Stimulated activated CD8-positive, alpha-beta memory T cell treated with anti-CD3 and anti-CD28 coated beads, Interleukin-4, amount 100 ng/mL, for 1 hour (primary cell): ENCODE measurements at places on chromosomes 6 and 20.

DNA sequence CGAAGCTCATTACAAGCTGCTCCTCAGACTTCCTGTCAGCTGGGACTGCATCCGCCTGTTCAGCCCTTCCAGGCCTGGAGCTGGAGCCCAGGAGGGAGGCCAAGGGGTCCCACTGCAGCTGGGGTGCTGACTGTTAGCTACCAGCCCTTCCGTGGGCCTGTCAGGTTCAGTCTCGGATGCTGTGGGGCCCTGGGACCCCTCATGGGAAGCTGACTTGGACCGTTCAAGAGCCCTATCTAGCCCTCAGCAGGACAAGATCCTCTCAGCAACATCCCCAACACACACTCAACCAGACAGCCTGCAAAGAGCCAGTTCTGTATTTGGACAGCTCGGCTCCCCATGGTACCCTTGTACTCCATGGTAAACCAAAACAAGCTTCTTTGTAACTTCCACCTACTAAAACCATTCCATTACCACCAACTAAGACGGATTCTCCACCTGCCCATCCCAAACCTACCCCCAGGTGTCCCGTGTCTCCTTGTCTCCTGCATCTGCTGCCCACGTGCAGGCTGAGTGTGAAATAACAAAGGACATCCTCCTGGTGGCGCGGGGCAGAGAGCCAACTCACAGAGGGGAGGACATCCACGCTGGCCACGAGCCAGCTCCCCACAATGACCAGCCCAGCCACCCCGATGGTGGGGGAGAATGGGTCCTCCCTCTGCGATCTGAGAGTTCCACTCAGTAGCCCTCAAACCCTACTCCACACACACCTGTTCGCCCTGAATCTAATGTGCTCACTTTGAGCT is 111.2 kb downstream of the TAF4 start:
- no peak for DNase-seq

DNA sequence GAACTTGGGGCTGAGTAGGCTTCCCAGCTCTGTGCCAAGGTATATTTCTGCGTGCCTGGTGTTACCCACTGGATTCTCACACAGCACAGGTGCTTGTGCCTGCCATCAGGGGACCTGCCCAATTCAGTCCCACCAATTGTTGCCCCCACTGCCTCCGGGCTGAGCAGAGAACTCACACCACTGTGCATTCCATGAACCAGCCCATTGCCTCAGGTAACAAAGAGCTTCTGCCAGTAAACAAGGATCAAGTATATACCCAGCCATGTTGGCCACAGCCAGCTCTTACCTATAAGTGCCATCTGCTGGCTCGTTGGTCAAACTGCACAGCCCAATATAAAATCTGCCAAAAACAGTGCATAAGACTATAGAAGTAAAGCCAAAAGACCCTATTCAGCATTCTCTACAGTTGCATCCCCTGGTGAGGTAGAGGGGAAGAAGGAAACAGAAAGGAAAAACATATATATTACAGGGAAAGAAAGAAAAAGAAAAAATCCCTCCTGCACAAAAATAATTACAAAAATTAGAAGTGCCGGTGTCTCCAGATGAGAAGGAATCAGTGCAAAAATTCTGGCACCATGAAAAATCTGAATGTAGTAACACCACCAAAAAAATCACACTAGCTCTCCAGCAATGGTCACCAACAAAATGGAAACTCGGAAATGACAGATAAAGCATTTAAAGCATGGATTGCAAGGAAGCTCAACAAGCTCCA is 241.4 kb downstream of the IBTK start:
- no peak for DNase-seq

DNA sequence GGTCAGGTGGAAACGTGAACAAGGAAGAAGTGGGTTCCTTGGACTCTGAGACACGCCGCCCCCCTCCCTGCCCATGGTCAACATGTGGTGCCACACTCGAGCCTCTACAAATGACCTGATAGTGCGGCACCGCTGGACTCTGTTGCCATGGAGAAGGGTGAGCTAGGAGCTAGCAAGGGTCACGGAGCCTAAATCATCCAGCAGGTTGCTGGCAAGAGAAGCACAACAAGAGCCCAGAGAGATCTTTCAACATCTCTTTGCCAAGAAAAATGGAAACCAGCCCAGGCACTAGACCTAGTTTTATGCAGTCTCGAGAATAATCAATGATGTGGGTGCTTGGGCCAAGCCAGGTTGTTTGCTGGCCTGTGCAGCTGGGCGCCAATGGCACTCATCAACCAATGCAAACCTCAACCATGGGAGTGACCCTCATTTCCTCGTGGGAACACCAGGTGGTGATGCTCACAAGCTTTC is 69.5 kb downstream of the NOL4L start:
- no peak for DNase-seq

GRCh38 chr20:63819224-63819921 is 11.7 kb downstream of the ZBTB46 start:
- DNase-seq: no peak

GRCh38 chr6:150377211-150377781 is 8.5 kb downstream of the IYD start:
- no peak for DNase-seq

DNA sequence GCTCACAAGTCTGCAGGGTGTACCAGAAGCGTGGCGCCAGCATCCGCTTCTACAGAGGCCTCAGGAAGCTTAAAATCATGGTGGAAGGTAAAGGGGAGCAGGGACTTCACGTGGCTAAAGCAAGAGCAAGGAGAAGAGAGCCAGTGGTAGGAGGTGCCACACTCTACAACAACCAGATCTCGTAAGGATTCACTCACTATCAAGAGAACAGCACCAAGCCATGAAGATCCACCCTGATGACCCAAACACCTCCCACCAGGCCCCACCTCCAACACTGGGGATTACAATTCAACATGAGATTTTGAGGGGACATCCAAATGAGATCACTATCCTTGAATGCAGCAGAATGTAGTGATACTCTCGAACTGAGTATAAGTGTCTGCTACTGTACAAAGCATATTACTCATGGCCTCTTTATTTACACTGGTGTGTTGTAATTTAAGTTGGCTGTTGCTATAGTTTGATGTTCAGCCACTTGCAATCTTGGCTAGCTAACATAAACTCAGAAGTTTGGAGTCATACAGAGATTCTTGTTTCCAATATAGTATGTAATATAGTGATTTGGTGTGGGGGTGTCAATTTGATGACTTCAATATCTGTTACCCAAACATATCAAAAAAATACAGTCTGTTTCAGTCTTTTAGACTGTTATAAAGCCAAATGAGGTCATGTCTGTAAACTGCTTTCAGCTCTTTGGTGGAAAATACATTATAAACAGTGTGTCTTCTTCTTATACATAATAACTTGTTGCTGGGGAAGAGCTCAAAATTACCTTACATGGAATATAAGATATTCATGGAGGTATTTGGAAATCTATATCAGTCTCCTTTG is 39.4 kb upstream of the MYLIP start:
- no peak for DNase-seq

GRCh38 chr20:59258221-59258621 is 42.2 kb upstream of the EDN3 start:
- DNase-seq: no peak

- no peak for DNase-seq
These were observed 215.1 kb upstream of the CDYL start for GRCh38 chr6:4561078-4561435.

- DNase-seq: no peak
These were observed 6.9 kb upstream of the CITED2 start for GRCh38 chr6:139381216-139381865.

- DNase-seq: no peak
These were observed 10.6 kb upstream of the EXOC2 start for GRCh38 chr6:703552-703951.

DNA sequence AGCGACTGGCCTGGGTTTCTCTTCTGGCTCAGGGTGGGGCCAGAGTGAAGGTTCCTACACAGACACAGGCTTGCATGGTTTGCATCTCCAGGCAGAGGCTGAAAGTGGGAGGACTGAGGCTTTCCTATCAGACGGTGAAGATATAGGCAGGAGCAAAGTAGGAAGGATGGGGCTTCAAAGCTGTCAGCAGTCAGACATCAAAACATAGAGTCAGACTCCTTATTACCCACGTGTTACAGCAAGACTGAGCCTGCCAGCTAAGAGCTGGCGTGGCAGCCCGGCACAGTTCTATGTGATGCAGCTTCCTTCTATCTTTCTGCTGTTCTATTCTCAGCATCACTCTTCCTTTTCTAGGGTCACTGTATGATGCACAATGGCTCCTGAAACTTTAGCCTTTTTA is 445.1 kb downstream of the DOK5 start:
- DNase-seq: no peak

- no peak for DNase-seq
These were observed 614.4 kb downstream of the BCKDHB start for GRCh38 chr6:80720824-80721223.

DNA sequence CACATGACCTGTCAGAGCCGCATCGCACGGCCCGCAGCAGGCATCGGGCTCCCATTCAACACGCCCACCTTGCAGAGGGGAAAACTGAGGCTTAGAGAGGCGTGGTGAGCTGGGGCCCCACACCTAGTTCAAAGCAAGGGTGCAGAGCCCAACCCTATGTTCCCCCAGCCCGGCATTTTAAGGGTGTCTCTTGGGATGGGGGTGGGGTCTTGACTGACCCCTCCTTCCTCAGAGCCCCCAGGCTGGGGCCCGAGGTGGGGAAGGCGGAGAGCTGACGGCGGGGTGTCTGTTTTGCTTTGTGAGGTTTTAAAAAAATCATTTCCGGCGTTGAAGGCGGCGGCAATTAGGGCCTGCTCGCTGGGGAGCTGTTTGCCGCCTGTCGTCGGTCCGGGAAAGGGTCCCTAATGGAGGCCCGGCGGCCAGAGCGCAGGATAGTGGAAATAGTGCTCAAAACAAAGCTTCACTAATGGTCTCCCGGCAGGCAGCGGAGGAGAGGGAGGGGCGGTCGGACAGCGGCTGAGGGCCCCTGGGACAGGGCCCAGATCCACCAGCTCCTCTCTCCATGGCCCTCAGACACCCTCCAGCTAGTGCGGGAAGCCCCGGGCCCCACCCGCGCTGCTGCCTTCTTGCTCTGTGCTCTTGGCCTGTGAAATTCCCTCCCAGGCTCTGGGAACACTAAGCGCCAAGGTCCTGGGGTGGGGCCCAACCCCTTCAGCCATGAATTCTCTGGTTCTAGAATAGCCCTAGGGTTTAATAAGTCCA is 11.9 kb downstream of the VSTM2L start:
- peak; percentile 1 for DNase-seq

GRCh38 chr20:4999788-5000187 is 1.5 kb downstream of the SLC23A2 start:
- no peak for DNase-seq

DNA sequence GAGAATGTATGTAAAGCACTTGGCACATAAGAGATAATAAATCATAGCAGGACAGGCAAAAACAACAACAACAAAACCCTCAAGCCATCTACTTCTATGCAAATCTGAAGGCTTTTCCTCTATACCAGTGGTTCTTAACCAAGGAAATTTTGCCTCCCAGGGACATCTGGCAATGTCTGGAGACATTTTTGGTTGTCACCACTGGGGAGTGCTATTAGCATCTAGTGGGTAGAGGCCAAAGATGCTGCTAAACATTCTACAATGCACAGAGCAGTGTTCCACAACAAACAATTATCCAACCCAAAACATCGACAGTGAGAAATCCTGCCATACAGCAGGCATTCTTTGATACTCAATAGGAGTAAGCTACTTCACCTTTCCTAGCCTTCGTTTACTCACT is 28.2 kb downstream of the NDRG3 start:
- no peak for DNase-seq

DNA sequence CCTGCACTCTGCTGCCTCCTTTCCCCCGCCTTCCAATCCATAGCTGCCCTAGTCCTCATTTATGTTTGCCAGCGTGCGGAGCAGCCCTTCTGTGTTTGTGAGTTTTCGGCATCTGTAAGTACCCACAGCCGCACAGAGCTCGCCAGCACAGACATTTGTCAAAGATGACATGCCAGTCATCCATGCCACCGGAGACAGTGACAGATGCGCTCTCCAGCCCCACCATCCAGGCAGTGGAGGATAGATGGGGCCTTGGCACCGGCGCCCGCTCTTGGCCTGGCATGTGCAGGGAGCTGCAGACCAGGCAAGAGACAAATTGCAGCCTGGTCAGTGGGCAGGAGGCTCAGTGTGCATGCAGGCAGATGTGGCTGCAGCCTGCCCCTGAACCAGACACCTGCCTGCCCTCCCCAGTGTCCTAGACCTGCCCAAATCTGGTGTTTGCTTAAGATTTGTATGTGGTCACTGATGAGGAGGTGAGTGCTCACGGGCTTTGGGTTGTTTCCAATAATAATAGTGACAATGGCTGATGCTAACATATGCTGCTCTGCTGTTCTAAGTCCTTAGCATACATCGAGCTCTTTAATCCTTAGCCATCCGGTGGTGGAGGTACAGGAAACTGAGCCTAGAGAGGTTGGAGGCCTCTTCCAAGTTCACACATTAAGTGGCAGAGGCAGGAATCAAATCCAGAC is 78.1 kb downstream of the UNC5CL start:
- DNase-seq: no peak

GRCh38 chr20:62736026-62736406 is 27.4 kb downstream of the NTSR1 start:
- no peak for DNase-seq

- no peak for DNase-seq
These were observed 150.2 kb upstream of the OGFRL1 start for GRCh38 chr6:71138376-71138775.

GRCh38 chr6:112459758-112460304 is 112.7 kb downstream of the RFPL4B start:
- no peak for DNase-seq

DNA sequence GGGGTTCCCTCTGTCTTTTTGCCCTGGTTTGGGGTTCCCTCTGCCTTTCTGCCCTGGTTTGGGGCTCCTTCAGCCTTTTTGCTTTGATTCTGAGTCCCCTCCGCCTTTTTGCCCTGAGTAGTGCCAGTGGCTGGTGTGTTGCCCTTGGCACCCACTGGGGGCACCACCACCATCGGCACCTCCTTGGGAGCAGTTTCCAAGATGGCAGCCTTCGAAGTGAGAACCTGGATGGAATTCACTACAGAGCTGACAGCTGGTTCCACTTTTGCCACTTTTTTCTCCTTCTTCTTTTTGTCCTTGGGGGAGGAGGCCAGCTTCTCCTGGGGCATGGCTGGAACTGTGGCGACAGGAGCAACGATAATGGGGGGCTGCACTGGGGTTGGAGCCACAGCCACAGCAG is 22.2 kb downstream of the RRBP1 start:
- no peak for DNase-seq

DNA sequence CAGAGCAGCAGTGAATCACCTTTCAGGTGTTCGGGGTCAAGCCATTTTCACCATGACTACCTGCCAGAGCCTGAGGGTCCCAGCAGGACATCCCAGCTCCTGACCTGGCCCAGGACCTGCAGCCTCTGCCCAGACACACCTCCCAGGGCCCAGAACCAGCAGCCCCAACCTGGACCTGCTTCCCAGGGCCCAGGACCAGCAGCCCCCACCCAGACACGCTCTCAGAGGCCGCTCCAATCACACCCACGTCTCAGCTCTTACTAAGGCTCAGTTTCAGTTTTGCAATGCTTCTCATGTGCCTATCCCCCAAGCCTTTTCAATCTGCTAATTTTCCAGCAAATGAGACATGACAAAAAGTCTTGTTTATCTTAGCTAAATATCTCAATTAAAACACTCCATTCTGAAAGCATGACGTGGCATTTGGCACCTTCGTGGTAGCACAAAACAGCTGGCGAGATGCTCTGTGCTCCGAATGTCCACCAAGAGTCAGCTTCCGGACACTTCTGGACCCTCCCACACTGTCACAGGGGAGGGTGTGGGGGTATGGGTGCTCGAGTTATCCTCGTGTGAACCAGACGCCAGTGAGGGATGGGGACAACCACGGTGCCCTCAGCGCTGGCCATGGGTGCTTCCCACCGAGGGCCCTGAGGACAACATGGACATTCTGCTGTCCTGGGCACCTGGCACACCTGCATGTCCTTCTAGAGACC is 253.2 kb downstream of the DLL1 start:
- no peak for DNase-seq

- DNase-seq: no peak
These were observed 368.0 kb downstream of the QKI start for GRCh38 chr6:163782436-163783003.
